ENCODE measurements at places on chromosomes 1 and 21.

DNA sequence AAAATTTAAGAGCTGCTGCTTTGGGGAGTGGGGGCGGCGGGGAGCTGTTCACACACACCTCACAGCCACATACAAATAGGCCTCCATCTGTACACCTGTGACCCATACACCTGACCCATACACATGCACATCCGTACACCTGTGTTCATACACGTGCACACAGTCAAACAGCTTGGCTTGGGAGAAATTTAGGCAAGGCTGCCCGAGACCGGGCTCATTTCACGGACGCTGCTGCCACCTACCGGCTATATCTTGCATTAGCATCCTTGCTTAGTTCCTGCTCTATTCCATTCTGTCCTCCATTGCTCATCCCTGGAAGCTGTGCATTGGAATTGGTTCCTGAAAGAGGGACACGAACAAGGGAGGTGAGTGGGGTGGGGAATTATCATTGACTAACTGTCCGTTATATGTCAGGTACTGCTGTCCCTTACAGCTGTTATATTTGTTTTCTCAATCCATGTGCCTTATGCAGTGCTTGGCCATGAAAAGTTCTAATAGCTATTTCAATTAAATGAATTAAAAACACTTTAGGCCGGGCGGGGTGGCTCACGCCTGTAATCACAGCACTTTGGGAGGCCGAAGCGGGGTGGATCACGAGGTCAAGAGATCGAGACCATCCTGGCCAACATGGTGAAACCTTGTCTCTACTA, 37.1 kb upstream of the EPB41 start:
- no peak for DNase-seq

GRCh38 chr1:215160351-215160750, 77.8 kb downstream of the KCNK2 start:
- DNase-seq, result no peak

- DNase-seq, result no peak
Measured at GRCh38 chr21:44929242-44929798, 8.6 kb upstream of the ITGB2 start.

DNA sequence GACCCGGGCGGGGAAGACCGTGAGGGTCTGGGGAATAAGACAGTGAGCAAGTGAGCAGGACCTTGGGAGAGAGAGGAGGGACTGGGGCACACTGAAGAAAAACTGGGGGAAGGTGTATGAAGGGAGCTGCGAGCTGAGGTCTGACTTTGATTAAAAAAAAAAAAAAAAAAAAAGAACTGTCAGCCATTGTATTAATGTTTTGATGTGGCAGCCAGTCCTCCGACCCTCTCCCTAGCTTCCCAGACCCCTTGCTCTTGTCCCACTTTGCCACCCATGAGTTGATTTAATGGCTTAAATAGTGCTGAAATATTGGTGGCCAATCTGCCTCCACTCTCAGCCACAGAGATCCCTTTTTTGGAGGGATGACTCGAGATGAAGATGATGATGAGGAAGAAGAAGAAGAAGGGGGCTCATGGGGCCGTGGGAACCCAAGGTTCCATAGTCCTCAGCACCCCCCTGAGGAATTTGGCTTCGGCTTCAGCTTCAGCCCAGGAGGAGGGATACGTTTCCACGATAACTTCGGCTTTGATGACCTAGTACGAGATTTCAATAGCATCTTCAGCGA, 652 bp downstream of the HAX1 start:
- DNase-seq, result no peak

DNA sequence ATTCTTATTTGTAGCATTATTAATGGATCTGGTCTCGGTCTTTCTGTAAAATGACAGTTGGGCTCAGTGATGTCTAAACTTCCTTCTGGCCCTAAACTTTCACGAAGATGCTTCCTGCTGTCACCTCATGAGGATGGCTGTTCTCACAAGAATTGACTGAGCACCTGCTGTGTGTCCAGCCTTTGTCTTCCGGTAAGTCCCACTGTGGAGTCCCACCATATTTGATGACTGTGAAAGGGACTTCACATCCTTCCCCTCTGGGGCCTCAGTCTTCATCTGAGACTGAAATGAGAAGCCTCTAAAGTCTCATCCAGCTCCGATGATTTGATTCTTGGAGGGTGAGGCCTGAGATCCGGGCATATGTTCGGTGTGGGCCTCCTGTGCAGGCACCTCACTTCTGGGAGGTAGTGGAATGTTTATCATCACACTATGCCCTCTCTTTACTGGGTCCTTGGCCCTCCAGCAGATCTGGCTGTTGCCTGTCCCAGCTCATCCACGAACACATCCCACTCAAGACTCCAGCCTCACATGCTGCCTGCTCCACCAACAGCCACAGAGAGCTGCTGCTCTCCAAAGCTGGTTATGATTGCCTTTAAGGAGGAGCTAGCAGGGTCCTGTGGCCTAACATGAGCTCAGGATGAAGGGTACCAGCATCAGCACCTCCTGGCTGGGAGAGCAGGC, 95.8 kb downstream of the KCNN3 start:
- DNase-seq, result no peak

GRCh38 chr1:90558754-90559378, 158.2 kb downstream of the BARHL2 start:
- no peak for DNase-seq

- no peak for DNase-seq
Measured at GRCh38 chr1:23544444-23545389, 13.7 kb upstream of the E2F2 start.

GRCh38 chr1:89952605-89953130, 42.2 kb upstream of the ZNF326 start:
- DNase-seq, result no peak

DNA sequence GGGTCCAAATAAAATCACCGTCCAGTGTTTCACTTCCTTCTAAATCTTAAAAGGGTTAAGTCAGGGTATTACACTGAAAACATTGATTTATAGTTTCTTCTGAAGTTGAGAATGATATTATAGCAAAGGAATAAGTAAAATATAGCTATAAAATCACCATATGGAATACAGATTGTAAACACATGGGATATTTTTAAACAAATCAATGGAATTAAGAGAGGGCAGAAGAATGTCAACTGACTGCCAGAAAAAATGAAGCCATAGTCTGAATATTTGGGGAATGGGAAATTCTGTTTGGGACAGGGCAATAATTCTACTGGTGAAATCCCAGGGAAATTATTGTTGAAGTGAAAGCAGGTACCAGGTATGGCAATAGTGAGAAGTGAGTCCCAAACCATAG, 664.6 kb downstream of the NCAM2 start:
- no peak for DNase-seq

DNA sequence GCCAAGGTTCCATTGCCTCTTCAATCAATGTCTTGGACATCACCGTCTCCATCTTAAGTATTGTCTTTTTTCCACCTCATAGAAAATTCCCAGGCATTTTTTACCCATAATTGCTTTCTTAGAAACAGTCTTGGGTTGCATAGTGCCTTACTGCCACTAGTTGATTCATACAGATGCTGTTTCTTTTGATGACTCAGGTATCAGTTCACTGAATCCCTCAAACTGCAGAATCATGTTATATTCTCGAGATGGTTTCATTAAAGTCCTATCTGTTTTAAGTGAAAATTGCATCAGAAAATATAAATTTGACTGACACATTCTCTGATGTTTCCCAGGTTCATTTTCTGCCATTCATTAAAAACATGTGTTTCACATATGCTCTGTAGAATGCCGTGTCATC, 1489.1 kb downstream of the BRINP3 start:
- DNase-seq, result no peak

- no peak for DNase-seq
Measured at GRCh38 chr21:20662514-20662913, 335.7 kb upstream of the NCAM2 start.

DNA sequence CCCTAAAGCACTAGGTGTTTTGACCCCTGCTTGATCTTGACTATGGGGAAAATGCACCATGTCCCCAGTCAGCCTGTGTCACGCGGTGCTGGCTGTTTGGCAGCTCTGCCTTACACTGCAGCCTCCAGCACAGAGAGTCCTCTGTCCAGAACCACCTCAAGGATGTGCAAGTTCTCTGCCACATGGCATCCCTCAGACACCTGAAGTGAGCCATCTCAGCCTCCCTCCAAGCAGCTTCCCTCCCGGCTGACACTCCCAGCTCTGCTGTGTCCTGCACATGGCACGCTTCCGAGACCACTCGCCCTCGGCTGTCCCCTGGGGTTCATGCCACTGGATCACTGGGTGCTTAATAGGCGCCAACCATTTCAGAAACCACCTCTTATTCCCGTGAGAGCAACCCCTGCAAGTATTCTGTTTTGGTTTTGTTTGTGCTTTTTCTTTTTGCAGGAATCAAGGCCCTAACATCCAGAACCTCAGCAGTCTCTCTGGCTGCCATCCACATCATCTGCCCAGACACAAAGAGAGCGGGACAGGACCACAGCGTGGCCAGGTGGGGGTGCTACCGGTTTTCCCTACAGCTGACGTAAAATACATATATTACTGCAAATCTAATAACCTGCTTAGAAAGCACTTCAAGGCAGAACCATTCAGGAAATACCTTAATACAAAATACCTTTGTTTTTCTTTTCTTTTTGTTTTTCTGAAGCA, 45.7 kb downstream of the CAPZB start:
- no peak for DNase-seq

GRCh38 chr1:187264995-187265602, 436.4 kb downstream of the PLA2G4A start:
- DNase-seq, result no peak

DNA sequence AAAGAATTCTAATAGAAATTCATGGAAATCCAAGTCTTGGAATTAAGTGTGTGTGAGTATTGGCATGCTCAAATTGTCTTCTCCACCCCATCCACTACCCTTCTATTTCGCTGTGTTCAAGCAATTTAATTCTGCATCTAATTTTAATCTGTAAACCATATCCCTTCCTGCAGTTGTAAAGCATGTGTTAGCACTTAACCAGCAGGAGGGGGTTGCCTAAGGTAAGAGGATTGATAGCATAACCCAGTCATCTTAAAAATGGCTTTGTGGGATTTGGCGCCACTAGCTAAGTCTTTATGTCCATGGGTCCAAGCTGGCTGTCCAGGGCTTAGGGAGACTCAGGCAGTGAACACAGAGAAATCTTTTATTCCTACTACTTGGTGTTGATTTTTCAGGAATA, 210.3 kb downstream of the PTPRC start:
- no peak for DNase-seq

- DNase-seq, result no peak
Measured at GRCh38 chr1:153627715-153628626, at the start of gene S100A1. Gene S100A1, plus strand, starts transcription at chr1:153628434. Its CDS starts 2,088 bp downstream, at chr1:153630522.

GRCh38 chr21:26408511-26408910, 164.6 kb downstream of the CYYR1 start:
- DNase-seq, result no peak

- DNase-seq, result no peak
Measured at GRCh38 chr1:20137604-20138003, 1.5 kb upstream of the PLA2G2F start.

- DNase-seq, result no peak
Measured at GRCh38 chr21:38474796-38475195, 23.5 kb downstream of the ERG start.

DNA sequence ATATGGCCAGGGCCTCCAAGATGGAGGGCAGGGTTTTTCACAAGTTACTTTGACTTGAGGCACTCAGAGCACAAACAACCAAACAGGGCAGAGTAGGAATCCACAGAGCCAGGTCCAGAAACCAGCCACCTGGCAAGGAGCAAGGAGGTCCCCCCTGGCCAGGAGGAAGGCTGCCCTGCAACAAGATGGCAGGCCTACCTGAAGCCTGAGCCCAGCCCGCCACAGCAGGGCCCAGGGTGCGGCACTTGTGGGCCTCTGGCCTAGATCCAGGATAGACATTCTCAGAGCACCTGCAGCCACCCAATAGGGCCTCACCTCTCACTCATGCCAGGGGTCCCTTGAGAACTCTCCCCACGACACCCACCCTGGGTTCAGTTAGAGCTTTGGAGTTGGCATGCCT, 11.5 kb downstream of the SH3BGRL3 start:
- no peak for DNase-seq

- no peak for DNase-seq
Measured at GRCh38 chr1:83998498-83999315, at the start of gene TTLL7. Gene TTLL7, minus strand, starts transcription at chr1:83999132. Its CDS starts 46,921 bp downstream, at chr1:83952211.

DNA sequence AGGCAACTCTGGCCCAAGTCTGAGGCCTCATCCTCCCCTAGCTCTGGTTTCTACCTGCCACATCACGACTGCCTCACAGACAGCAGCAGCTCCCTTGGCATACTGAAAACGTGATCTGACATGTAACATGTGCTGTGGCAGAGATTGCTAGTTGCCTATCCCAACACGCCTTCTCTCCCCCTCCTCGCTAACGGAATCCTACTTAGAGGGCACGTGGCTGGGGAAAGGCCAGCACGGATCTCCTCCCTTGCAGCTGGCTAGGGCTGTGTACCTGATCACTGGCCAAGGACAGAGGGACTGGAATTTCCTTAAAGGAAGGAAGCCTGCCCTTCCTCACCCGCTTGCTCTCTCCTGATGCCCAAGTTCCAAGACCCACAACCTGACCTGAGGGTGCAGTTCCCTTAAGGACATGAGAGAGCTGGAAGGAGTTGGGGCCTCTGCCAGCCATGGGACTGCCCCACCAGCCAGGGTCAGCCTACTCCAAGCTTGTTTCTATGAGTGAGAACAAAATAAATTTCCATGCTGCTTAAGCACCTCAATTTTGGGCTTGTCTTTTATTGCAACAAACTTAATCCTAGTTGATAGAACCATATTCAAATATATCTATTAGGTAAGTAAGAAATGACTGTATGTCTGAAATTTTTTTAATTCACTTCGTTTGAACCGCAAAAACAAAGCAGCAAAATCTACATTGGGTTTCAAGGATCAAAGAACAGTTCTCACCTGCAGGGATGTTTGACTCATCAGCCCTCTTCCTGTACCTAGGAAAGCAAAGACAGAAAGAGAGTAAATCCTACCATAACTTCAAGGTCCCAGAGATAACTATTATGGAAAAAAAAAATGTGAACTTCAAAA, 7.2 kb downstream of the SETD4 start:
- DNase-seq, result no peak

GRCh38 chr21:35390013-35390776, 341.1 kb upstream of the RUNX1 start:
- no peak for DNase-seq

DNA sequence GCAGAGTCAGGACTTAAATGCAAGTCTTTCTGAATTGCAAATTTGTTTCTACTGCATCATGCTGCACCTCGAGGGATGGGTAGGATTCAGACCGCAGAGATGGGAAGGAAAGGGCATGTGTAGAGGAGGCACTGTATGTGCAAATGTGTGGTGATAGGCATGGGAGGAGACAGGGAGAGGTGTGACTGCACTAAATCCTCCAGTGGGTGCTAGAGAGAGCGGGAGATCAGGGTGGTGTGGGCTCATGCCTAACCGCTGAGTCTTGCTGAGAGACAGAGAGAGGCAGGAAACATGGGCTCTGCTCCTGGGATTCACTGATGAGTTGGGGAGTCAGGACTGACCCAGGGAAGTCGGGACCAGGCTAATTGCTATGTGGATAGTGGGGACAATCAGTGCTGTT, 61.1 kb downstream of the PTPRU start:
- DNase-seq, result no peak

- DNase-seq, result no peak
Measured at GRCh38 chr1:158799689-158800088, 18.7 kb upstream of the OR6N2 start.

- no peak for DNase-seq
Measured at GRCh38 chr21:46148106-46148505, 7.3 kb downstream of the FTCD start.

- DNase-seq, result no peak
Measured at GRCh38 chr1:101346419-101346818, 109.6 kb downstream of the S1PR1 start.

Measured in cortex of kidney (tissue), 1 donor.